Caco-2 (cell line): ENCODE measurements at places on chromosomes 16 and 17. TPM values are rescaled to one million over a fixed set of nuclear protein-coding genes. Genes with fewer than 3 reads are reported as not detected.
A peak's percentile ranks its signal among the peaks of the same experiment; 100 is the strongest.

SYCE1L gene
- total RNA-seq: 4.8 and 8.2 TPM in 2 replicates

VKORC1 gene
- total RNA-seq: 61.3 and 61.4 TPM in 2 replicates

CDIP1 gene
- total RNA-seq: 45.0 and 51.7 TPM in 2 replicates

KRT13 gene
- total RNA-seq: 0.35 TPM in 1 of 2 replicates, not detected in the other

KRT33B gene
- total RNA-seq: not detected in 2 replicates

DNA sequence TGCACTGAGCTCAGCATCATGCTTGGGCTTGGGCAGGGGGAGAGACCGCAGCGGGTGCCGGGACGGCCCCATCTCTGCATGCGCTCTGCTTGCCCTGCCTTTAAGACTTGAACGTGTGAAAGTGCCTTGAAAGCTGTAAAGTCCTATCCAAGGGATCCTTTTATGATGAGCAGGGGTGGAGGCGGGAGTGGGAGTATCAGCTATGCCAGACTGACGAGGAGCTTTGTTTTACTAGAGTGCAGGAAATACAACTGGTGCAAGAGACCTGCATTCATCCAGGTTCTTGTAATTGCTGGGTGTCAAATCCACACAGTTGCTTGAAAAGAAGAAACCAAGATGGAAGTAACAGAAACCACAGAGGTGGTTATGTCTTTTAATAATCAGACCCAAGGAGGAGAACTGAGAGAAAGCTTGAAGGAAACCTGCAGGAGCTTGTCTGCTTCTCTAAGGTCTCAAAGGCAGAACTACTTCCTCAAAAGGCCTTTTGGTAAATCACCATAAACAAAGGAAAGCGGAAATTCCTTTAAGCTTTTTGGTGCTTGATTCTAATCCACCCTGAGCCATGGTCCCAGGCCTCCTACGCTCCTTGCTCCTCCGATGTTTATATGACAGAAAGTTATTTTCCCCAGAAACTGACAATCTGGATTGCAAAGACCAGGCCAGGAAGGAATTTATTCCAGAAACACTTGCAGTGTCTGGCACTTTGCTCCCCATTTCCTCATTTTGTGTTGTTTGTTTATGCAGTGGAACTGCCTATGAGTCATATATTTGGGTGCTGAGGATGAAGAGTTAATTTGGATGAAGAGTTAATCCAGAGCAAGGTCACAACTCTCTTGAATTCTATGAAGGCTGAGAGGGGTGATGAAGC is 51.3 kb upstream of the FBXO47 start:
- no peaks in the 10 kb centered on the region for H3K4me1 ChIP-seq
- H3K4me3 ChIP-seq: no peak overlapping the region
- H3K27me3 ChIP-seq: no peaks in the 10 kb centered on the region
- no peak for DNase-seq
- no peaks in the 10 kb centered on the region for H3K36me3 ChIP-seq

- no peak overlapping the region for H3K27ac ChIP-seq
- no peak overlapping the region for H3K4me3 ChIP-seq
- no peaks in the 10 kb centered on the region for H3K36me3 ChIP-seq
- DNase-seq: peak; percentile 63
- H3K27me3 ChIP-seq: no peaks in the 10 kb centered on the region
- 0 out of 2 replicates have a peak, but pooled peaks cover 4% of the 10 kb centered on the region for H3K4me1 ChIP-seq
Observed at GRCh38 chr16:28326881-28327610, 34.7 kb downstream of the SBK1 start.

GRCh38 chr16:10770907-10771306 is 27.3 kb downstream of the NUBP1 start:
- H3K27me3 ChIP-seq: no peaks in the 10 kb centered on the region
- no peaks in the 10 kb centered on the region for H3K36me3 ChIP-seq
- DNase-seq: no peak

GRCh38 chr17:75084039-75084660 is 3.6 kb upstream of the SLC16A5 start:
- no peak overlapping the region for H3K4me3 ChIP-seq
- H3K27ac ChIP-seq: no peak overlapping the region
- H3K27me3 ChIP-seq: no peaks in the 10 kb centered on the region
- peaks cover 36% of the 10 kb centered on the region for H3K4me1 ChIP-seq
- DNase-seq: no peak

DNA sequence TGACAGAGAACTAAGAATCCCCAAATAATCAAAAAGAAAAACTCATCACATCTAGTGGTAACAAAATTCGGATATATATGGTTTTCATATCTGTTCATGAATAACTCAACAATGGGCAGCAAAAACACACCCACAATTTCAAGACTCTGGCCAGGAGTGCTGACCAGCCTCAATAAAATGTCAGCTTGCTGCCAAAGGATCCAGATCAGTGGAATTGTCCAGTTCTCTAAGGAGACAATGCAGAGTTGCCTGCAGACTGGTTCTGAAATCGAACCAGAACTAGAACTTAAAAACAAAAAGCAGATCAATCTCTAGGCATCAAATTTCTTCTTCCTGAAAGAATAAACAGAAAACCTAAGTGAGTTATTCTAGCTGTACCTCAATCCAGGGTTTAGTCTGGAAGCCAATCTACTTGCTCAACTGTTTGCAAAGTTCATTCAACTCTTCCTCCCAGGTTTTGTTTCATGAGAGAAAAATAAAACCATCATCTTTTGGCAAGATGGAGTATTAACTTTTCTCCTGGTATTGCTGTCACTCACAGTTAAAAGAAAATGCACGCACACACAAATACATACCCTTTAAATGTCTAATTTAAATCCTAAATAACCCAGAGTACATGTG is 61.0 kb downstream of the CFDP1 start:
- no peaks in the 10 kb centered on the region for H3K36me3 ChIP-seq
- peaks cover 17% of the 10 kb centered on the region for H3K4me1 ChIP-seq

- no peak overlapping the region for H3K4me3 ChIP-seq
- DNase-seq: no peak
- 0 out of 2 replicates have a peak, but pooled peaks cover 1% of the 10 kb centered on the region for H3K36me3 ChIP-seq
Observed at GRCh38 chr16:27722207-27722606, 172.3 kb downstream of the KATNIP start.

- peaks cover 12% of the 10 kb centered on the region for H3K36me3 ChIP-seq
- no peaks in the 10 kb centered on the region for H3K27me3 ChIP-seq
- H3K4me1 ChIP-seq: peaks cover 13% of the 10 kb centered on the region; the same call in 1 of the 2 replicates
- no peak overlapping the region for H3K4me3 ChIP-seq
Observed at GRCh38 chr17:37726891-37727675, 17.8 kb downstream of the HNF1B start.

- no peaks in the 10 kb centered on the region for H3K36me3 ChIP-seq
- no peaks in the 10 kb centered on the region for H3K4me1 ChIP-seq
- H3K4me3 ChIP-seq: no peak overlapping the region
- no peak for DNase-seq
- no peak overlapping the region for H3K27ac ChIP-seq
- H3K27me3 ChIP-seq: no peaks in the 10 kb centered on the region; the same call in 1 of the 2 replicates
Observed at GRCh38 chr17:77676237-77676661, 282.3 kb upstream of the TNRC6C start.
